Posterior cingulate gyrus (tissue), 11 donors: ENCODE measurements at places on chromosomes 7 and 10.
A peak's percentile ranks its signal among the peaks of the same experiment; 100 is the strongest.

DNA sequence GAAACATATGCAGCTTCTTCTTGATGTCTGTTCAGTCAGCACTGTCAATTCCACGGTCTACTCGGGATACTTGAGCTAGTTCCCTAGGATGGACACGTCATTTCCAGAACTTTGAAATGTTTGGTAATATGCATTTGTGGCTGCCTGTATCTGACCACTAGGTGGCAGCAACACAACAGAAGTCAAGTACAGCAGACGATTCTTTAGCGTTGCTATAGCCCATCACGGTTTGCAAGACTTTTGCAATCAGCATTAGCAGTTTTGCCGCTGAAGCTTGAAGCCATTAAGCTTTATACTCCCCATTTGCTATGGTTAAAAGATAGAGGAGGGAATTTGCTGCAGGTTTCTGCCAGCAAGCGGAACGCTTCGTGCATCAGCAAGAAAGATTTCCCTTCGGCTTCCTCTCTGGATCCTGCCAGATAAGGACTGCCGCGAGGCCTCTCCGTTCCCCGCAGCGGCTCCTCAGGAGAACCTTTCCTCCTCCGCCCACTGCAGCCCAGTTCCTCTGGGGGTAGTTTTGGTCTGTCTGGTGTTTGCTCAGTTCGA is 63.5 kb downstream of the ABCC2 start:
- peak; percentile 91 for DNase-seq

DNA sequence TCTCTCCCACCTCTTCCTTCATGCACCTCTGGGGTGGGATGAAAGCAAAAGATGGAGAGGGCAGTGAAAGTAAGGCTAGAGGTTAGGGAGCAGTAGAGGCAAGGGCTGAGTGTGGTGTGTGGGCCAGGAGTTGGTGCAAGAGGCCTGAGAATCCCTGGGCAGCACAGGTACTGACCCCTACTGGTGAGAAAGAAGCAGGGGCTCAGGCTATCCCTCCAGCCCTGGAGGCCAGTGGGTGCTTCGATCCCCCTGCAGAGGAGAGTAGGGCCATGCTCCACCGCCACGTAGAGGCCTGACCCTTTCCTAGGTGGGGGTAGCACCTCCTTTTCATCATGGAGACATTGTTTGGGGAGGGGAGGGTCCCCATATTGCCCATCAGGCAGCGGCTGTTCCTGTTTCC is 9.8 kb downstream of the CDHR1 start:
- no peak for DNase-seq

DNA sequence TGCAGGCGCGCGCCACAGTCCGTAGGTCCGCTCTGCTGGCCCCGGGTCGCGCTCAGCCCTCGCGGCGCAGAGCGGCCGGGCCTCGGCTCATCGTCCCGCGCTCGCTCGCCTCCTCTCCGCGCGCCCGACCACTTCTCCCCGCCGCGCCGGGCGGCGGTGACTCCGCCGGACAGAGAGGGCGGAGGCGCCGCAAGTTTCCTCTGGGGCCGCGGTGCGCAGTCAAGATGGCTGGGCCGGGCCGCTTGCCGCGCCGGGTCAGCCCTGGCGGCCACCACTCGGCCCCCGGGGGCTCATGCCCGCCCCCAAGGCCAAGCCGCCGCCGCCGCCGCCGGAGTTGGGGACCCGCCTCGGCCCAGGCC is 441 bp downstream of the FZD8 start:
- no peak for DNase-seq

- DNase-seq: no peak
Measured at GRCh38 chr7:25496476-25497368, 268.4 kb upstream of the NPVF start.

DNA sequence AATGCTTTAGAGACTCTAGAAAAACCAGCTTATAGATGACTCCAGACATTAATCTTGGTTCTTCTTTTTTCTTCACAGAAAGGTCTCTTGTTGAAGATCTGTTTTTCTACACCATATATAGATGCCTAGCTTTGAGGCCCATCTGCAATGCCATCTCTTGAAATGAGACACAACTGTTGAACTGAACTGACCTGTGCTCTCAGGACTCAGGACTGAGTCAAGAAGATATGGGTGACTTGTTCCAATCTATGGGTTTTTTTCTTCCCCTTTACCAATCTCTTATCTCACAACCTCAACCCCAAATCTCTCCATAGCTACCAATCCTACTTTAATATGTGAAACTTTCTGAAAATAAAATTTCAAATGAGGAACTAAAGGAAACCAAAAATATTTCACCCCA is 194.7 kb downstream of the SNX13 start:
- DNase-seq: no peak

DNA sequence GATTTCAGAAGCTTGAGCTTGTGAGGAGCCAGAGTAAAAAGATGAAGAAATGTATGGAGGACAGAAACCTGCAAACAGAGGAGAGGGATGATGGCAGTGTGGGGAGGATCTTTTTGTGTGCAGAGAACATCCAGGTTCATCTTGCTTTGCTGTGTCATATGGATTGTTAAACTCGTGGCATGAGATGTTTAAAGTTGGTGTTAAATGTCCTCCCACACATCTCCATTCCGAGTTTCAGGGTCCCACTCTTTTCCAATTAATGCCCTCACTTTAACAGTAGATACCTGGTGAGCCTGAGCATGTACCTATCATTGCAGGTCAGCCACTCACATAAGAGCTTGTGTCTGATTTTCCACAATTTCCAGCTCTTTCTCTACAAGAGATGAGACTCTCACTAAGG is 147.7 kb downstream of the ST7 start:
- no peak for DNase-seq

GRCh38 chr7:106405697-106406141 is 120.9 kb upstream of the NAMPT start:
- no peak for DNase-seq

- DNase-seq: no peak
Measured at GRCh38 chr10:69403519-69403918, 13.2 kb downstream of the TACR2 start.

- no peak for DNase-seq
Measured at GRCh38 chr7:43758822-43759683, 573 bp downstream of the BLVRA start.

GRCh38 chr10:24579906-24580305 is 143.8 kb downstream of the ARHGAP21 start:
- no peak for DNase-seq

GRCh38 chr7:124765401-124766352 is at the start of gene GPR37:
GPR37 (minus strand) TSS chr7:124765792; CDS start chr7:124764976, 816 bp downstream.
- DNase-seq: peak; percentile 87

GRCh38 chr7:1770331-1770730 is 100.3 kb downstream of the ELFN1 start:
- no peak for DNase-seq

DNA sequence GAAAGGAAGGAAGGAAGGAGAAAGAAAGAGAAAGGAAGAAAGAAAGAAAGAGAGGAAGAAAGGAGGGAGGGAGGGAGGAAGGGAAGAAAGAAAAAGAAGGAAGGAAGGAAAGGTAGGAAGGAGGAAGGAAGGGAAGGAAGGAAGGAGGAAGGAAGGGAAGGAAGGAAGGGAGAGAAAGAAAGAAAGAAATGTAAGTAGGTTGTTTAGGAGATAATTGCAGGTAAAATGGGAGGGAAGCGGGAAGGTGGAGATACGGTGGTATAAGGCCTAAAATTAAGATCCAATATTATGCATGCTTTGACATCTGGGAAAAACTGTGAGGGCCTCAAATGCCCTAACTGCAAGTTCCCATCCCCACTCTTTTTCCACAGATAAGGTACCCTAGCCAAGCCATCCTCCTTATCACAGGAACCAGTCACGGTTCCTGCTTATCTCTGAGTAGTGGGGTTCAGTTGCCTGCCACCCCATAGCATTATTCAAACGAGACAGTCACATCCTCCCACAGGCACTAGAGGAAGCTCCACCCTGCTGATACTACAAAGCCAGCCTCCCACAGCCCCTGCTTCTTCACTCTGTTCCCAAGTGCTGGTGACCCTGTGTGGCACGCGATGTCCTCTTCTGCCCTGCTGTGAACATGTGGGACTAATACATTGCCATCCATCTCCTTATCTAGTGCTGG is 28.7 kb downstream of the ST8SIA6 start:
- DNase-seq: no peak

- DNase-seq: no peak
Measured at GRCh38 chr7:7103343-7104313, 78.7 kb upstream of the C1GALT1 start.

- no peak for DNase-seq
Measured at GRCh38 chr10:91219371-91220193, 881 bp upstream of the PCGF5 start.

DNA sequence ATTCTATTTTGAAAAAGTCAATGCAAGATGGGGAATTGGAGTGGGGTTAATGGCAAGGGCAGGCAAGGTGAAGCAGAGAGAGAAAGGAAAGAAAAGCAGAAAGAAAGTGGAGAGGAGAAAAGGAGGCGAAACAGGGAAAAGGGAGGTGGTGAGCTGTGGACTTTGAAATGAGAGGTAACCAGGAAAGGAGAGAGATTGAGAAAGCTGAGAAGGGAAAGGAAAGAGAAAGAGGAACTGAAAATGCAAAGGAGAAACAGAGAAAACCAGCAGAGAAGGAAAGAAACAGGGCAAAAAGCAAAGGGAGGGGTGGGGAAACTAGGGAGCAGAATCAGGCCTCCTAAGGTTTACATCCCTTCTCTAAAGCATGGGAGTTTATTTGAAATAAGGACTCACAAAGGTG is 72.5 kb upstream of the TPK1 start:
- DNase-seq: no peak

GRCh38 chr7:128380483-128381106 is 19.1 kb upstream of the PRRT4 start:
- DNase-seq: no peak

DNA sequence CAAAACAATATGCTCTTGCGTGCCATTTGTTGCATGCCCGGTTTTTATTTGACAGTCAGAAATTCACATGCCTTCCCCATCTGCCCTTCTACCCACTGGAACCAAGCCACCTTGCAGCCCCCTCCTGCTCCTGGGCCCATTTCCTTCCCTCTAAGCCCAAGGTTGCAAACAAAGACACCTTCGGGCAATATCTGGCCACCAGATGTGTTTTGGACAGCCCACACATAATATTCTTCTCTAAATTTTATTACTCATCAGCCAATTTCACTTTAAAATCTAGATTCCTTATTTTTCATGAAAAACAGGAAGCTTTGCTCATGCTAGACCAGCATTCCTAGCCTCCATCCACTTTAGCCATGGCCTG is 18.2 kb upstream of the C10orf105 start:
- DNase-seq: no peak

DNA sequence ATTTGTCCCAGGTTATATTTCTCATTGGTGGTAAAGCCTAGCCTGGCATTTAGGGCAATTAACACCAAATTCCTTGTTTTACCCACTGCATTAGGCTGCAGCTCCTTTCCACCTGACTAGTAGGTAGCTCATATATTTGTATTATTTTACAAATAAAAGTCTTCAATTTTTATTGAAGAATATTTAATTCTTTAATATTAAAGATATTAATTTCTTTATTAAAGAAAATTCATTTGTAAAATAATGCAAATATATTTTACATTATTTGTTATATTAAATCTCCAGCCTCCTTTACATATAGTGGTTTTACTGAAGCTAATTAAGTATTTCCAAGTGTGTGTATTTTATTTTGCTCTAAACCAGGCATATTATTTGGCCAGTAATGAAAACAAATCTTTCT is 361.2 kb downstream of the GPR158 start:
- no peak for DNase-seq

- no peak for DNase-seq
Measured at GRCh38 chr7:14170872-14171271, 181.4 kb upstream of the ETV1 start.

DNA sequence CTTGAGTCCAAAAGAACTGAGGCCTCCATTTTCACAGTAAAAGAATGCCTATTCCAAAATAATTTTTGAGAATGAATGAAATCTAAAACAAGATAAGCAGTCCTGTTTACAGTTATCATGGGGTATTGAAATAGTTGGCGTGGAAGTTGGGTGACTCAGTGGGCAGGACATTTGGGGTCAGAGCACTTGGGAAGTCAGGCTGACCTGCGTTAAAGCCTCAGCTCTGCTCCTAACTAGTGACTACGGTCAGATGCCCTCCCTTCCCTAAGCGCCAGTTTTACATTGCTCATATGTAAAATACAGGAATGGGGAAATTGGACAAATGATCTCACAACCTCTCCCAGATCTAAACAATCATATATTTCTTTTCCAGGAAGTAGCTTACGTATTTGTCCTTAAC is 2.3 kb upstream of the PAPSS2 start:
- DNase-seq: no peak

DNA sequence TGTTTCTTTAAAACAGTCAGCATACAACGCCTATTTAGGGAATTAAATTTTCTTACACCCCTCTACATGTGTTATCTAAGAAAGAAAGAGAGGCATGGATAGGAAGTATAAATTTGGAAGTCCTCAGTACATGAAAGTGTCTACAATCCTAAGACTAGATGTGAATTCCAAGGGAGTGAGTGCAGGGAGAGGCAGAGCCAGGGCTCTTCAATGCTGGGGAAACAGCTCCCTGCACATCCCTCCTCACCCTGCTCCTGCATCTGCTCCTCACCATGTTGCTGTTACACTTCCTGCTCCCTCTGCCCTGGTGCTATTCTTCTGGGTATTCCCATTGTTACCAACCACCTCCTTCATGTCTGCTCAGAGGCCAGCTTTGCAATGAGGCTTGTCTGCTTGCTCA is 229.1 kb upstream of the AKR1E2 start:
- no peak for DNase-seq

DNA sequence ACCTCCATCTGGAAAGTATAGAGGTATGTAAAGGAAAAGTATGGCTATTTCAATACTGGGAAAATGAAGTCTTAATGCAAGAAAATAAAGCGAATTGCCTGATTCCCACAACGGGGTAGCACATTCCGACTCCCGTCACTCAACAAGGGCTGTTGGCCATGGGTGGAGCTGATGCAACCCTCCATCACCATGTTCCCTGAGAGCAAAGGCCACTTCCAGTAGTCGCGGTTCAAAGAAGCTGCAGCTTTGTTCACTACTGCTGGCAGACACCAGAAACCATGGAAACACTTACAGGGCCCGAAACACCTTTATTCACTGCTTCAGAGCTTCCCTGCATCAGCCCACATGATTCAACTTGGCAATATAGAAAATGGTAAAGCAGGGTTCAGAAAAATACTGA is 44.0 kb downstream of the TMEM26 start:
- DNase-seq: no peak

- no peak for DNase-seq
Measured at GRCh38 chr10:118520116-118520742, 75.2 kb downstream of the PRLHR start.

GRCh38 chr7:158396982-158397862 is 190.4 kb downstream of the PTPRN2 start:
- no peak for DNase-seq

GRCh38 chr7:22932896-22933295 is 81.0 kb downstream of the HYCC1 start:
- DNase-seq: no peak

GRCh38 chr7:98621573-98622482 is 4.7 kb downstream of the NPTX2 start:
- DNase-seq: no peak

GRCh38 chr10:76091926-76092325 is 660.5 kb downstream of the LRMDA start:
- DNase-seq: no peak

GRCh38 chr7:151380199-151381097 is 29.4 kb downstream of the WDR86 start:
- no peak for DNase-seq

- no peak for DNase-seq
Measured at GRCh38 chr10:98878418-98878817, 357.2 kb downstream of the HPSE2 start.
